Dermis blood vessel endothelial cell (primary cell): ENCODE measurements at places on chromosomes 5 and 9. TPM values are rescaled to one million over a fixed set of nuclear protein-coding genes. Genes with fewer than 3 reads are reported as not detected.

Gene FBXL7
- 15.5 and 23.1 TPM in 2 replicates for total RNA-seq

Gene PCDHB9
- 0.14 and 0.17 TPM in 2 replicates for total RNA-seq

Gene F12
- total RNA-seq, result 0.85 and 1.3 TPM in 2 replicates

DNA sequence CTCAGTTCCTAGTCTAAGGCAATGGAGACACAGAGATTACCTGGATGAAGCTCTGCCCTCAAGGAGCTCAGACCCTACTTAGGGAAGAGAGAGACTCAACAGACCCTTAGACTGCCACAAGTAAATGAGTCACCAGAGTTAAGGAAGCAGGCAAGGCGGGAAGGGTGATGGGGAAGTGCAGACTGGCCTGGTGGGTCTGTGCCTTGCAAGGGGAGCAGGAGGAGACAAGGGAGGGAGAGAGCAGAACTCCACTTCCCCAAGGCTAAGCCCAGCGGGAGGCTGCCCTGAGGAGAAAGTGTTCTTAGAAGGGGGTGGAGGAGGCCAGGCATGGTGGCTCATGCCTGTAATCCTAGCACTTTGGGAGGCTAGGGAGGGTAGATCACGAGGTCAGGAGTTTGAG is 83.7 kb downstream of the HRH2 start:
- no peak for DNase-seq

DNA sequence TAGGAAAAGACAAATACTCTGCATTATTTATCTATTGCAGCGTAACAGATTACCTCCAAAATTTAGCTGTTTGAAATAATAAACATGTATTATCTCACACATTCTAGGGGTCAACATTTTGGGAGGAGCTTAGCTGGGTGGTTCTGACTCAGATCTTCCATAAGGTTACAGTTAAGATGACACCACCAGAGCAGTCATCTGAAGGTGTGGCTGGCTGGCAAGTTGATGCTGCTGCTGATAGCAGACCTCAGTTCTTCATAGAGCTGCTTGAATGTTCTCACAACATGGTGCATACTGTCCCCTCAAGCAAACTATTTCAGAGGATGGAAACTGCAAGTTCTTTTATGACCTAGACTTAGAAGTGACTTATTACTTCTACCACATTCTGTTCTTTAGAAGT is 146.3 kb upstream of the FSTL4 start:
- no peak for DNase-seq

Gene TRIM36
- 0.23 and 0.34 TPM in 2 replicates for total RNA-seq

DNA sequence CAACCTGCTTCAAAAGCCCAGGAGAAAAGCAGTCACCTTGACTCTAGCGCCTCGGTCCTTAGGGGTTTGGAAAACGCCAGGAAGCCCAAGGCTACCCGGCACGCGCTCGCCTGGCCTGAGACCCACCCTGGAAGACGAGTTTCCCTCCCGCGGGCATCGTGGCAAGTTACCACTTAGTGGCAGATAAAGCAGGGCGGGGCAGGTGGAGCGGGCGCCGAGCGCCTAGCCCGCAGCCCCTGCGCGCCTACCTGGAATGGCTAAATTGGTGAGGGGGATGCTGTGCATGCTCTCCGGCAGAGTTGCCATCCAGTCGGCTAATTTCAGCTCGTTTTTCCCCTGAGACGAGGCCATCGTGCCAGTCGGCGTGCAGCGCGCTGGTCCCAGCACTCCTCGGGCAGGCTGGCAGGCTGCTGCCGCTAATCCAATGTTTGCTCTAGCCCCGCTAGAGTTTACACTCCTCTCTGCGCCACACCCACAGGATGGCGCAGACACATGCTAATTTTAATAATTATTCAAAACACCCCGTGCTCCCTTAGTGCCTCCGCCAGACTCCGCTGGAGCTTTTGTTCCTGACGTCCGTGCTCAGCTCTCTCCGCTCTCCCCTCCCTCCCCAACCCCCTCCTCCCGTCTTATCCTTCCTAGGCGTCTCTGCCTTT is at the start of gene PLCXD3:
Gene PLCXD3 (minus strand): TSS at position 426 of the 656 bp plus-strand sequence. CDS start 75 bp downstream, at position 351.
- no peak for DNase-seq

GRCh38 chr9:73640971-73641370 is 489.3 kb downstream of the ANXA1 start:
- no peak for DNase-seq
